ENCODE measurements at places on chromosomes 5 and 9.

DNA sequence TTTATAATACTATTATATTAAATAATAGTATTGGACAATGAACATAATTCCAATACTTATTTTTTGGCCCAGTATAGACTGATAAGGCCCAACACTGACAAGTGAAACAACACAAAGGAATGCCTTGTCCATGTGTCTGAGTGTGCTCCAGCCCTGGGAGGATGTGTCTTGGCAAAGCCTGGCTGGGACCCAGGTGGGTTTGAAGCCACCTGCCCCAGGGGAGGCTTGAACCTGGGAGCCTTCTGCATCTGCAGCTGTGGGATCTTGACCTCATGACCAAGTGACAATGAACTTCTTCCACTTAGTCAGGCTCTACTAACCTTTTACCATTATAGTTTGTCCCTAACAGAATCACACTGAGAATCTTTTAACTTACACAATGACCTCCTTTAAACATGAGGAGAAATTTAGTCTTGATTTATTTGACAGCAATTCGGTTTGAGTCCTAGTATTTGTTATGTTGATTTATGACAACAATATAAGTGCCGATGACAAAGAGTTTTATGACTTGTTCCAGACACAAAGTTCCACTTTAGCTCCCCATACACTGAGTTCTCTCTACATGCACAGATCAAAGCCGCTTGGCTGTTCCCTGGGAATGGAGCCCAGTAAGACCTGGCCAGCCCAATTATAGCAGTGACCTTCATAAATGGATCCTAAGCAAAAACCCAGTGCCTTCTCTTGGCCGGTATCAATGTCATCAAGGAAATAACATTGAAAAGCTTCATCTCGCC is 294.5 kb downstream of the CTNND2 start:
- DNase-seq, result no peak

DNA sequence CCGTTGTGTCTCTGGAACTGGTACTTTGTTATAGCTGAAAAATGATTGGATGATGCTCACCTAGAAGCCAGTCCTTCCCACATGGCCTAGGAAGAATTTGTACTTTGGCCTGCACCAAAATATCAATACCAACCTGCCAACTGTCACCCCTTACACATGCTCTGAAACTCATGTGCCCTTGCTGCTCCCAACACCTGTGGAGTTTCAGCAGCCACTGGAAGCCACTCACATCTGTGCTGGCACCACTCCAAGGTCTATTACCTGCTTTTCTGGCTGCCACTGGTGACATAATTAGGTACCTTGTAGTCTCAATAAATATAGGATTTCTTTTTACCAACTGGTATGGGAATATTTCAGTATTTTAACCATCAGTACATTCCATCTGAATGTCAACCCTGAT is 363.6 kb downstream of the SH3GL2 start:
- DNase-seq, result no peak

DNA sequence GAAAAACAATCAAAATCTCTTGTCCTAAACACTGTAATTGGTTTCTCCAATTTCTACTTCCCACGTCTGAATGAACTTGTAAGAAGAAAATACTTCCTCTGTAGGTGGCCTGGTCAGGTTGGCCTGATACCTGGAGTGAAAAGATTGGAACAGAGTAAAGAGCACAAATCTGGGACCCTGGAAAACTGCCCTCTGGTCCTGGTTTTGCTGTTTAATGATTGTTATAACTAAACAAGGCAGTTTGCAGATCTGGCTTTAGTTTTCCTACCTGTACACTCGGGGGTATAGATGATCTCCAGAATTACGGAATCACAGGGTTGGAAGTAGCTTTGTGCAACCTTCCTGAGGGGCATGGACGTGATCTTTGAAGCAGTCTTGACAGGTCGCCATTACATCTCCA is 67.6 kb downstream of the ZSWIM6 start:
- DNase-seq, result no peak

DNA sequence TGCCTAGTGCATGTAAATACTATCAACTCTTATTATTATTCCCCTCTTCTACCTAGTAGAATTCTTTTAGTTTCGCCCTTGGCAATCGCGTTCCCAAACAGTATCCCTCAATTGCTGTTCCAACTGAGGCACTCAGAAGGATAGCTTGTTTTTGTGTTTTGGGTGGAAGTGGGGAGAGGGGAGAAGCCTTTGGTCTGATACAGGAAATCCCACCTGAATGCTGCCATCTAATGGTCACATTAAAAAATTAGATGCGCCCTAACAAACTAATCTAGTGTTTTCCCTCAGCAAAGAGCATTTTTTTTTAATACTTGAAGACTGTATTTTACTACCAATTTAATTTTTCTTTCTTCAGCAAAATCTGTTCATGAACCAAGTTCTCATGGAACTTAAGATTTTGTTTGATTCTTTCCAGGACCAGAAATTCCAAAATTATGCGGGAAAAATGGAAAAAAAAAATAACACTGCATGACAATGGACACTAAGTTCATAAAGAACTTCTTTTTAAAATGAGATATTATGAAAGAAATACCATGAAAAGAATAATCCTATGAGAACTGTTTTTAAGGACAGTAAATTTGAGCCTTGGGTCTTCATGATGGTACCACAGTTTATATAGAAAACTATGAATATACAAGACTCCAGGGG is 22.2 kb upstream of the GLDC start:
- DNase-seq, result peak; percentile 100

- no peak for DNase-seq
Measured at GRCh38 chr5:172591636-172592035, 49.4 kb upstream of the NEURL1B start.

DNA sequence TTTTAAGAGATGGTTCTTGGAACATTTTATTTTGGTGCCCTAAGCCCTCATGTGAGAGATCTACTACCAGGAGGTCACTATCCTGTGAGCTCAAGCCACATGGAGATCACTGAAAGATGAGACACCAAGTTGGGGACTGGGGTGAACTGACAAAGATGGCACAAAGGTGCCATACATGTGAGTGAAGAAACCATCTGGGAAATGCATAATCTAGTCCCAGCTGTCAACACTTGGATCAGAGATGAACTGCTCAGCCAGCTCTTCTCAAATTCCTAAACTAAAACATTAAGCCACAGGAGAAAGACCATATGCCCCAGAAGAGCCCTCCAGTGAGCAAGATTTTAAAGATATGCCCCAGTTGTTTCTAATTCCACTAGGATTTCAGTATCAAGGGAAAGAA is 22.2 kb upstream of the MYOT start:
- no peak for DNase-seq

GRCh38 chr5:44388321-44389089 is 715 bp downstream of the FGF10 start:
- no peak for DNase-seq

DNA sequence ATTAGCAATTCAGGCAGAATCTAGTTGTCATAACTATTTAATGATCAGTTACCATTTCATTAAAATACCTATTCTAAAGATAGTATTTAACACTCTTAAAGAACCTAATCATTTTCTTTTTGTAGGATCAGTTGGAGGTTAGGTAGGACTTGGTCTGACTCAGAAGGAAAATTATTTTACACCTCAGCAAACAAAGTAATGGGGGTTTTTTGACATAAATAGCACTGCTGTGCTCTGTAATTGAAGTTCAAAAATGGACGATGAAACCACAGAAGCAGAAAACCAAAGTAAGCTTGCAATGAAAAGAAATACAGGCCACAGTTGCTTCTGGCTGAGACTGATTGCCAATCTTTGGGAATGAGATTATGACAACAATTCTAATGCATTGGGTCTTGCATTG is 187.0 kb upstream of the TRPM3 start:
- DNase-seq, result no peak

DNA sequence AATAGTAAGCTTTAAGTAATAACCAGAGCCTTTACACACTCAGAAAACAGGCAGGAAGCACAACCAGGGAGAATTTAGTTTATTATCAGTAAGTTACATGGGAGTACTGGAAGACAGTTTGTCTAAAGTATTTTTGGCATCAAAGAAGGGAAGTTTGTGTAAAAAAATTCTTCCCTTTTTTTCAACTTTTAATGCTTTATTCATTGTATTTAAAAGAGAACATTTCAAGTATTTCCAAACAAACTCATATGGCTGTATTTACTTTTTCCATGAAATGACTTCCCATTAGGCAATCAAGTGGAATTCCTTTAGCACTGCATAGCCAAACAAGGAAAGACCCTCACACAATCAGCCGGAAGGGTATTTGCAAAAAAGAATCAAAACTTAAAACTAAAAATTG is 26.7 kb downstream of the RNF145 start:
- peak; percentile 19 for DNase-seq

DNA sequence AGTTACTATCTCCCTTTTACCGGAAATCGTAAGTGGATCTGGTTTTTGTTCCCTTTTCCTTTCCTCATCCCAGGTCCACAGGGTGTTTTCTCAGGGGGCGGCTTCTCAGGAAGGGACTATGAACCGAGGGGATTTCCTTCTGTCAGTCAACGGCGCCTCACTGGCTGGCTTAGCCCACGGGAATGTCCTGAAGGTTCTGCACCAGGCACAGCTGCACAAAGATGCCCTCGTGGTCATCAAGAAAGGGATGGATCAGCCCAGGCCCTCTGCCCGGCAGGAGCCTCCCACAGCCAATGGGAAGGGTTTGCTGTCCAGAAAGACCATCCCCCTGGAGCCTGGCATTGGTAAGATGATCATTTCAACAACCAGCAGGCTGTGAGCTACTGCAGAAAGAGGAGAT is 75.8 kb downstream of the GOLPH3 start:
- no peak for DNase-seq

GRCh38 chr9:123617952-123618678 is 262.1 kb downstream of the CRB2 start:
- no peak for DNase-seq

- no peak for DNase-seq
Measured at GRCh38 chr5:116273448-116274242, 188.8 kb downstream of the COMMD10 start.

- DNase-seq, result no peak
Measured at GRCh38 chr5:116600876-116601275, 26.3 kb upstream of the SEMA6A start.

DNA sequence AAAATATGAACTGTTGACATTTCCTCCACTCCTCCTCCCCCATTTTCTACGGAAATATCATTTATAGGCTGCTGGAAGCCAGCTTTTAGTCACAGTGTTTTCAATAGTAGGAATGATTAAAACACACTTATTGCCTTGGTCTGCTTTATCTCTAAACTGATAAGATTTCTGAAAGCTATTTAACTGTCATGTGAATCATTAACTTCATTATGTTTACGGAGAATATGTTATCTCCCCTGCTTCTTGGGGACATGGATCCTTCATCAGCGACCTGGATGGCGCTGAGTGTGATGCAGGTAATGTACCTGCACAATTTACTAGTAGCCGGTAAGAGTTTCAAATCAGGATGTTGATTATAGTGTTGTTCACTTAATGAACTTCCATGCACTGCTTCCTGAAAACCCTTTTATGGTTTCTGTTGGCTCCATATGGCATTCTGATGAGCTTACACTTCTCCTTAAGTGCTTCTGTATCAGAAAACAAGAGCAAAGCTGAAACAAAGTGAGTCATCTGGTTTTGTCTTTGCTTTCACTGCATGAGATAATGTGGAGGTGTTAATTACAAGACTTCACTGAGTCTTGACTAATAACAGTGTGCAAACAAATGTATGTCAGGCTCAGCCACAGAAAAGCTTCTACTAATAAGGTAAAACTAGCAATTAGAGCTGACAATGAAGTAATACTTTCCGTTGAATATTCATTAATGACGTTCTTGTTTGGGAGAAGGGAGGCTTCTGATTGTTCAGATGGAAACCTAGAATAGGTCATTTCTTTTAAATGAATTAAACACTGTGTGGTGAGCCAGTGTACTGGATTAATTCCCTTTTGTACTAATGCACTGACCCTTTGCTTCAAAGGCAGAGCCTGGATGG is 162.4 kb upstream of the ZNF608 start:
- no peak for DNase-seq

GRCh38 chr9:110592044-110592830 is 12.7 kb upstream of the SVEP1 start:
- DNase-seq, result no peak
